ENCODE measurements at places on chromosomes 3 and 15.

DNA sequence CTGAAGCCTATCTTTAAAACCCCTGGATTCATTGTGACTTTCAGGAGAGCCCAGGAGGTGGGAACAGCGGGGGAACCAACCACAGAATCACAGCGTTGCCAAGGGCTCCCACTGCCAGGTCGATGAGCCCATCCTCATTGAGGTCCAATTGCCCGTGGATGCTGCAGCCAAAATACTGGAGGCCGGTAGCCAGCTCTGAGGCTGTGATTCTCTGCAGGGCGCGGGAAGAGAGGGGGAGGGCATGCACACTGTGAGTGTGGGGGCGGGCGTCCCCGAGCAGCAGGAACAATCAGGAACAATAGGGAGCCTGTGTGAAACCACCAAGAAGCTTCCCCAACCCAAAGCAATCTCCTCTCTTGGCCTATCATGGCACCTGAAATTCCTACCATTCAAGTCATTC lies 53.4 kb downstream of the FEM1B start:
- no peak for DNase-seq

DNA sequence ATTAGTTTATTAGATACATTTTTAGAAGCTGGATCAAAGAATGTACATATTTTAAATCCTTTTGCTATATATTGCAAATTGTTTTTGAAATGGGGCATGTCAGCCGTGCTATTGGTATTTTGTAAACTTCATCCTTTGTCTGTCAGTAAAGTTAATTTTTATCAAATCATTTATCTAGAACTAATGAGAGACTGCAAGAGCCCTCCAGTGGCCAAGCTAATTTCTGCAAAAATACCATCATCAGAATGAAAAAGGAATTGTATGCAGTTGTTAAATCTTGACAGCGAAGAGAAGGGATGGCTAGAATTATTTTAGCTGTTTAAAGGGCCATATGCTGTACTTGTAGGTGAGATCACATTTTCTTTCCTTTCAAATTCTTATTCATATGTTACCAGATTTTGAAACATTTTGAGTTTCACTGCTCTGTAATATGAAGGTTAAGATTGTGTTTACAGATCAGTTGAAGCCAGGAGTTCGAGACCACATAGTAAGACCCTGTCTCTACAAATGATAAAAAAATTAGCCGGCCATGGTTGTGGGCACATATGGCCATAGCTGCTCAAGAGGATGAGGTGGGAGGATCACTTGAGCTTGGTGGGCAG lies 8.1 kb upstream of the CLDN11 start:
- DNase-seq, result peak; percentile 23

DNA sequence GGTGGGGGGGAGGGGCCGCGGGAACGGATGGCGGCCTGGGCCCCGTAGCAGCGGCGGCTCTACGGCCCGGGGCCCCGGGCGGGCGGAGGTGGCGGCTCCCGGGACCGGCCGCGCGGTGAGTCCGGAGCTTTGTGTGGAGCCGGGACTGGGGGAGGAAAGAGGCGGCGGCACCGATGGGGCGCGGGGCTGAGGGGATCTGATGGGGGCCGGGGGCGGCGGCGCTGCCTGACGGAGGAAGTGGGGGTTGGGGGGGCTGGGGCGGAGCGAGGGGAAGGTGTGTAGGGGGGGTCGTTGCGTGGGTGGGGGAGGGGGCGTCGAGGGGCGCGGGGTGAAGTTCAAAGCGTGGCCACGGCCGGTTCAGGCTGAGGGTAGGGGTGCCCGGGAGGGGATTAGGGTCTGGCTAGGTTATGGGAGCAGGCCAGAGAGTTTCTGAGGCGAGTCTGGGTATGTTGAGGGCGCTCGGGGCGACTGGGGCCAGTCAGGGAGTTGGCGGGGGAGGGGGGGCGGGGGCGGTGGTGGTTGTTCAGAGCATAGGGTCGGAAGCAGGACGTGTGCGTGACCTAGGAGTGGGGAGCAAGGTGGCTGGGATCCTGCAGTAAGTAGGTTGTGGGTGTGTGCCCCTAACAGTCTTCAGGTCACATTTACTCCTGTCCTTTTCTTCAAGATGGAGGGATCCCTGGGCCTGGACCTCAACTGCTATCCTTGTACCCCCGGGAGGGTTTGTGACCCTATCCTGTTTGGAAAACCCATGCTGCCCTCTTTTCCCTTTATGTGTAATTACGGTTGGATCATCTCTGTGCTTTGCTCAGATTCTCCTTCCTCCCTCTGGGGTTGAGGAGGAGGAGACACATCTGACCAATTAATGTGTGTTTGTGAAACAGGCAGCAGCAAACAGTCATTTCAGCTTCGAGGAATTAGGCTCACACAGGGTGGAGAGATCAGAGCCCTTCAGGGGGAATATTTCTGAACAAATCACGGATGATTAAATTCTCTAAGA lies 644 bp downstream of the ZNF609 start:
- peak; percentile 18 for DNase-seq

DNA sequence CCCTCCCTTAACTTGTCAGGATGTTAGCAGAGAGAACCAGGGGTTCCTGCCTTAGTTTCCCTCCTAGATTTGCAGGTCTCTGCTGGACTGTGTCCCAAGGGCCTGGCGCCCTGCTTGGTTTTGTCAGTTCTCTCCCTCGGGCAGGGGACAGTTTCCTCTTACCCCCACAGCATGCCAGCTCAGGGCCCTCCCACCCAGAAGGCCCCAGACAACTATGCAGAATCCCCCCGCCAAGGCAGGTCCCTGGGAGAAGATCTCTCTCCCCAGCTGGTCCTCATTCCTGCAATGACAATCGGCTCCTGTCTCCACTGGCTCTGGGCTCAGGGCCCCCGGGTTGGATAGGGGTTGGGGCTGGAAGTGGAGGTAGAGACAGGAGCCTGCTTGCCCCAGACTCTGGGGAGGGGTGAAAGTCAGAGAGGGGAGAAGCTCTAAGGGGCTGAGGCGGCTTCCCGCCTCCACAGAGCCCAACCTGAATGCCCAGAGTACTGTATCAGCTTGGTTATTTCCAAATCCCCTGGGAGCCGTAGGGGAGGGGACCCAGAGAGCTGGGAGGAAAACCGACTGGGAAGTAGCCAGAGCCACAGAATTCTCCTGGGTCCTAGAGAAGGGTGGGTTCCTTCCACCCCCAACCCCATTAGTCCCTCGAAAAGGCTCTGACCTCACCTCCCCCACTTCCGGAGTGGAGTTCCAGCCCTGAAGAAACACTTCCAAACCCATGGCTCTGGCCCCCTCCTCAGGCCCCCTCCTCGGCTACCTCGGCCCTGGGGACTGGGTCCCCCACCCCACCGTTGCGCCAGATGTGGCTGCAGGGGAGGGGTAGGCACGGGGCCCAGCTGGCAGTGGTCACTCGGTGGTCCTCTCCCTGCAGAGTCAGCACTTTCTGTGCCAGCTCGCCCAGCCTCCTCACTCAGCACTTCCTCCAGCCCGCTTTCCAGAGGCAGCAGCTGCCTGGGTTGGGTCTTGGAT lies 3.8 kb upstream of the LOXL1 start:
- DNase-seq, result no peak

- no peak for DNase-seq
Observed at GRCh38 chr3:53425936-53426335, 68.5 kb upstream of the CACNA1D start.

GRCh38 chr3:101544161-101544850 lies 17.4 kb upstream of the TRMT10C start:
- DNase-seq, result no peak

DNA sequence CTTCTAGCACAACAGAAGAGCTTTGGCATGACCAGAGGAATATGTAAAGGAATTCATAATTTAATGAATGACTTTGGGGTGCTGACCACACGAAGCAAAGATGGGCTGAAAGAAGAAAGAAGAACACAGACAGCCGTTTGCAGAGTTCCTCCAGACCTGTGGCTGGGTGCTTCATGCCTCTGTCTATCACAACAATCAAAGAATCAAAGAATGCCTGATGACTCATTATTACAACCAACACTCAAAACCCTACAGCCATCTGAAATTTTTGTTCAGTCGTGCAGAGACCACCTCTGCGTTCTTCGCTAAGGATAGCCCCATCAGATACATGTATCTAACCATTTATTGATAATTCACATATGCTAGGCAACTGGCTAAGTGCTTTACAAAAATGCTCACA lies 129.0 kb upstream of the PRICKLE2 start:
- DNase-seq, result no peak

GRCh38 chr3:76754247-76754646 lies 285.7 kb upstream of the ROBO2 start:
- no peak for DNase-seq

DNA sequence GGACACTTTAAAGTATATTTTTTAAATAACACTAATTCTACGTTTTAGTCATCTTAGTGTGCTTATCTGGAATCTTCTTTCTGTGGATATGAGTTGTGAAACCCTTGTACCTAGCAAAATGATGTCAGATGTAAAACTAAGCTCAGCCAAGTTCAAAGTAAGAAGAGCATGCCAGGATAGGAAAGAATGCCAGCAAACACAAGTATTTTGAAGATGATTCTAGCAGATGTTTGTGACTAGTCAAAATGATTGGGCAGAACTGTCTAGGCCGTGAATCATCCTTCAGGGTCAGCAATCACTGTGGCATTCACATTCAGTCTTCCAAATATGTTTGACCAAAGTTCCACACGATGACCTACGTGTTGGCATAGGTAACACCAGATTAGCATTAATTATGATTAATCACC lies 5.4 kb upstream of the PLOD2 start:
- DNase-seq, result no peak

DNA sequence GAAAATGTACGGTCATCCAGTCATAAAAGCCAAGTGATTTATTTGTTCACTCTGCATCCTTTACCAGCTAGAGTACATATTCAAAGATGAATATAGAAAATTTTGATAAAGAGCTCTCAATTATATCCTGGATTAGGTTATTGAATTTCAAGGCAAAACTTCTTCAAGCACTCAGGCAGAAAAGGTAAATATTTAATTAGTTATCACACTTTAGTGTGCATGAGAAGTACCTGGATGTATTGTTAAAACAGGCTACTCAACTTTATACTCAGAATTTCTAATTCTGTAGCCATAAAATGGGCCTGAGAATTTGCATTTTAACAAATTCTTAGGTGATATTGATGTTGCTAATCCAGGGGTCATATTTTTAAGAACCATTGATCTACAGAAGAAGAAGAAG lies 45.3 kb downstream of the ILDR1 start:
- DNase-seq, result no peak

DNA sequence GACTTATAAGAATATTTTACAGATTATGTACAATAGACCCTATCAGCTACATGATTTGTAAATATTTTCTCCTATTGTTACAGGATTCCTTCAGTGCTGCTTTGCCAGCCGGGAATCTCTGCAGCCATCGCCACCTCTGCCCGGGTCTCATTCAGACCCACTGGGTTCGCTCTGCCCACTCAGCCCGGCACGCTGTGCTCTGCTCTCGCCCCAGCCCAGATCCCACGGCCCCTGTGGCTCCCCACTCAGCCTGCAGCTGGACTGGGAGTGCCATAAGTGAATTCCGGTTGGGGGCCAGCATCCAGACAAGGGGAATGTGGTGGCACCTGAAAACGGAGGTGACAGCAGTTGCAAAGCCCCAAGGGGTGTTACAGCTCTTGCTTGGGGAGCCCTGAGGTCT lies 71.8 kb downstream of the NPAP1 start:
- DNase-seq, result no peak

GRCh38 chr3:154893813-154894212 lies 186.3 kb upstream of the MME start:
- DNase-seq, result no peak

DNA sequence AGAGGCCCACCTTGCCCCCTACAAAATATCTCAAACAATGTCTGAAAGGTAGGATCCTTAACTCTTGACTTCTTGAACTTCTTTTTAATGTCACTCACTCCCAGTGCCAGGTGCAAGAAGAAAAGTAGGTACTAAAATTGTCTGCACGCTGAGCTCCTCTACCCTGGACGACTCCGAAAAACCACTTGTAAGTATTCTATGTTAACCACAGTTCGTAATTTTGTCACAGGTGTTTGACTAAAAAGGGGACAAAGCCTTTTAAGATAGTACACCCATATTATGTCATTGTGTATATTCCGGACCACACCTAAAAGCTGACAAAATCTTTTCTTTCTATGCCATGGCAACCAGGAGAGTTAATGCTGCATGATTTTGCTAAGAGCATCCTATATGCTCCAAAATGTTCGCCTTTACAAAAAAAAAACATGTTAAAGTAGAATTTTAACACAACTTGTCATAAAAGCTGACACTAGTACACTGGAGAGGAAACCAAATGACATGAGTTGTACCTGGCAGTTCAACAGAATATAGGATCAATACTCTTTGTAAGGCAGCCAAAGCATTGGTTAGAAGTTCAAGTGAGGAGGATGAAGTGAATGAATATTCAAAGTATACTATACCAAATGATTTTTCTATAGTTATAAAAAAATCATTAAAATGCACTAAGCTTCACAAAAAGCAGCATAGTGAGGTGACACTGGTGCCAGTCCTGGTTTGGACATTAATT lies 210.5 kb downstream of the FOXP1 start:
- no peak for DNase-seq

- DNase-seq, result no peak
Observed at GRCh38 chr3:52596658-52597265, 60.4 kb downstream of the UQCC5 start.

- no peak for DNase-seq
Observed at GRCh38 chr3:16534640-16535262, 21.3 kb upstream of the RFTN1 start.

GRCh38 chr3:55455915-55456314 lies 31.2 kb downstream of the WNT5A start:
- DNase-seq, result no peak

DNA sequence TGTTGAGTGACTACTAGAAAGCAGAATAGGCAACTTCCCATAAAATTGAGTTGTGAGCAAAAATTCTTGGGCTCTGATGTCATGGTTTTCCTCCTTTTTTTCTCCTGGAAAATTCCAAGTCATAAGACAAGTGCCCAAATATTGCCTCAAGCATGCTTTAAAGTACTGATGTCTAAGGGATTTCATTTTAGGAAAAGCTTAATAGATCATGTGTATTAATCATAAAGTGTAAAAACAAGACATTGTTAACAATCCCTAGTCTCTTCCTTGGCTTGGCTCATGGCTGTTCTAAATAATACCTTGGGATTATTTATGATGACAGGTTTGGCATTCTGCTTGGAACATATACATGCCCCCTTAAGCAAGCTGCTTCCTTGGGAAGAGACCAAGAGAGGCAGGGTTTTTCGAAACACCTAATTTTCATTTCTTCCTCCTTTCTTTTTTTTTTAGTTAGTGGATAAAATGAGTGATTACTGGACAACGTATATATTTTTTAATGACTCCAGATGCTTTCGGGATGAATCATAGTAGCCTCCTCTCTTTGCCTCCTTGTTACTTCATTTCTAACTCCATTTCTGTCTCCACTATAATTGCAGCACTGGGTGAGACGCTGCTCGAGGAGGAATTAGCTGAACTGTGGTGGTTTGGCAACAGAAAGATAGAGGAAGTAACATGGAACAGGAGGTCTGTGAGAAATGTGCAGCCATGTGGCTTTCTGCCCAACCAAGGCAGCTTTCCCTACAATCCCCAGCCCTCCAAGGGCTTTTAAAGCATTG lies 104.9 kb downstream of the TPRG1 start:
- DNase-seq, result no peak

DNA sequence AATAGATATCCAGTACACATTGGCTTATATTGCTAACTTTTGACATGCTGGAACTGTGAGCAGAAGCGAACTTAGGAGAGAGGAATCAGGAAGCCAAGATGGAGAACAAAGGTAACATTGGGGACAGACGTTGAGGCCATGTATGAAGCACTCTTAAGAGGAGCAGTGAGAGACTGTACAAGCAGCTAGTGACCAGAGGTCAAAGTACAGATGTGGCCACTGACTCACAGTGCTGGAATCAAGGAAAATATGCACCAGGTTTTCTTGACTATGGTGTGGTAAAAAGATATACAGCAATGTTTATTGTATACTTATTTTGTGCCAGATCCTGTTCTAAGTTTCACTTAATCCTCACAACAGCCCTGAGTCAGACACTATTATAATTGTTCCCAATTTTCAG lies 2.0 kb upstream of the IL20RB start:
- DNase-seq, result no peak

Measured in glomerular endothelial cell (primary cell).